ENCODE measurements at places on chromosomes 7 and 10.
A peak's percentile ranks its signal among the peaks of the same experiment; 100 is the strongest.

DNA sequence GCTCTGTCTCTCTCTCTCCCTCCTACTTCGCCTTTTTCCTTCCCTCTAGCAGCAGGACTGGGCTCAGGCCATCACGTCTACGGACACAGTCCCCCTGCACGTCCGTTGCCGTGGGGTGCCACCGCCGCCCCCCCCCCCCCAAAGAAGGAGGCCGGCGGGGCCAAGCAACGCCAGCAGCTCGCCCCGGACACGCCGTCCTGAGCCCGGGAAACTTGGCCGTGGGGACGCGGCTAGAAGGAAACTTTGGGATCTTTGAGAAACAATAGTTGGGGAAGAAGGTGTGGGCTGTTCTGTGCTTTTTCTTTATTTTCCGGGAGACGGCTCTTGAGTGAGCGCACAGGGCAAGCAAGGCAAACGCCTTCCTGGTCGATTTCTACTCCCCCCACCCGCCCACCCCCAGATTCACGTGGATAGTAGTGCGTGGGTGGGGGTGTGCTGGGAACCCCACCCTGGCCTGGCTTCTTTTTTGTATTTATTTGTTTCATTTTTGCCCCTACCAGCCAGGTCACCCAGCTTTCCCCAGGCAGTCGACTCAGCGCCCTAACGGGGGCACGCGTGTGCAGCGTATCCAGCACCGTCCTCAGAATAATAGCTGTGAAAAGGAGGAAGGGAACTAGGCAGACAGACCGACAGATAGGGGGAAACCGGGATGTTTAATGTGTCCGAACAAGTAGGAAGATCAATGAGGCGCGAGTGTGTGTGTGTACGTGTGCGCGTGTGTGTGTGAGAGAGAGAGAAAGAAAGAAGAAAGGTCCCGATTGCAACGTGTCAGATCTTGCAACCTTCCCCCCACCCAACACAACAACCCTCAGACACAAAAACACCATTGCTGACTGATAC is 1.4 kb downstream of the MXI1 start:
- DNase-seq, result peak; percentile 37

DNA sequence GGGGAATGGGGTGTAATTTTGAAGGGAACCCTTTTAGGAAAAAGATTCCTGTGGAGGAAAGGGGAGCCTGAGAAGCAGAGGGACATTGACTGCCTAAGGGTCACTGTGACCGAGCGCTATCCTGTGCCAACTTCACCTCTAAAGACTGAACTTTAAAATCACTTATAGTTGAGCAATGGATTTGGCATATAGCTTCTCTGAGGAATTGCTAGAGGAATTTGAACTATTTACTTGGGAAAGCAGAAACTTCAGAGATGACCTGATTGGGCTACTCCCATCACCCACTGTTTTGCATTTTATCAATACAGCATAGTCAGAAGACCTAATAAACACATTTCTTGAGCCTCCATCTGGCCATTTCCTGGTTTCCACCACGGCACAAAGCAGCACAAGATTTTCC is 23.7 kb upstream of the WNT16 start:
- no peak for DNase-seq

- no peak for DNase-seq
These were observed 327.0 kb downstream of the RNLS start for GRCh38 chr10:88256013-88256680.

DNA sequence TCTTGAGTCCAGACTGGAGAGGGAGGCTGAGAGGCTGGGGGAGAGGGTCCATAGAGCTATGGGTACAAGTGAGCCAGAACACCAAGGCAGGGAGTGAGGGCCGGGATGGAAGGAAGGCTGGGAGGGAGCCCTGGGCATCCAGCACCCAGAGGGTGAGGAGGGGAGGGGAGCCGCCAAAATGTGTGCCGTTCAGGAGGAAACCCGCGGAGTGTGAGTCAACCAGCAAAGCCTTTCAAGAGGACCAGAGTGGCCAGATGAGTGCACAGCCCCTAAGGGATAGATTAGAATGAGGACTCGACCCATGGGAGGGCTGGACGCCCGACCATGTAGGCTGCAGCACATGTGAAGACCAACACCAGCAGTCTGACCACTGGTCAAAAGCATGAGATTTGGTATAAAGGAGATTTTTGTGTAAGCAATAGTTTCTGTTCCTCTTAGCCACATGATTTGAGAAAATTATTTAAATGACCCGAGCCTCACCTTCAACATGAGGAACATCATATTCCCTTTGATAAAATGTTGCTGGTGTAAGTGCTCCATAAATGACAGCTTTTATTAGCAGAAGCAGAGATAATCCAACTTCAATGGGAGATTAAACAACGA is 179.7 kb upstream of the GRB10 start:
- no peak for DNase-seq

- no peak for DNase-seq
These were observed 20.0 kb downstream of the LRRC4 start for GRCh38 chr7:128011131-128011661.

GRCh38 chr7:158265743-158266080 is 321.9 kb downstream of the PTPRN2 start:
- DNase-seq, result no peak

- DNase-seq, result no peak
These were observed 91.2 kb downstream of the ZNF22 start for GRCh38 chr10:45091968-45092367.

DNA sequence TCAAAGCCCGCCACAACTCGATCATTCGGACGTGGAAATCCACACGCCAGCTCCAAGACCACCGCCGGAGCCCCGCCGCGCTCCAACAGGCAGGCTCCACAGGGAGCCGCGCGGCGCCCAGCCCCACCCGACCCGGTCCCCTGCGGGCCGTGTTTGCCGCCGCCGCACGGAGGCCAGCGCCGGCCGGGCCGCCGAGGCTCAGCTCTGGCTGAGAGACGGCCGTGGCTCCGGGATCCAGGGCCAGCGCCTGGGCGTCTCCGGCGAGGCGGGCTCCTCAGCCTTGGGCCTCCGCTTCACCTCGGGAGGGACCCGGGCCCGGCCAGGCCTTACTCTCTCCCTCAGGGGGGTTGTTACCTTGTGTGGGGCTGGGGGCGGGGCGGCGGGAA is 333 bp downstream of the SMNDC1 start:
- DNase-seq, result no peak

DNA sequence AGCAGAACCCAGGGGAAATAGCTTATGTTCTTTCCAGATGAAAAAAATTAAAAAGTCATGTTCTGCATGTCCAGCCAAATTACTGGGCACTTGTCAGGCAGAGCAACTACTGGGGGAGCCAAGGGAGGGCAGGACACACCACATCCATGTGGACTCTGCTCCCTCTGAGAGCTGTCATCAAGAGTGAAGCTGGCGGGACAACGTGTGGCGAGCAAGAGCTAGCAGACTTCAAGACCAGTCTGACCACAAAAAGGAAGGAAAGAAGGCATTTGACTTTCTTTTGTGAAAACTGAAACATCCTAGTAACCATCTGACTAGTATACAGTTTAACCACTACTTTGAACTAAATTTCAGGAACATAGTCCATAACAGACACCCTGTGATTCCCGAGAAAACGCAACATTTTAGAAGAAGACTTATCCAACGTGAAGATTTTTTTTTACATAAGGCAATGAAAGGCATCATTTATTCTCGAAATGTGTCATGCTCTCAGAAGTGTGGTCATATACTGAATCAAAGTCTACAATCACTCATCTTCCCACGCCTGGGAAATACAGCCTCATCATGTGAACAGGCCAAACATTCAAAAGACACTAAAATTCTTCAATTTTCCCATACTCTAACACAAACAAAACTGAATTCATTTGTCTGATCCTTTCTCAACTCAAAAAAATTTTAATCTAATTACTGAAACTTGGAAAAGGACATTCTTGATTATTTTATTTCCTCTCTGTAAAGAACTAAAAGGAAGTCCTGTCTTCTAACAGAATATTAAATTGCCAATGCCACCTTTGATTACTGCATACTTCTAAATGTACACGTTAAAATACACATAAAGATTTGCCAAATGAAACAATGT is 15.5 kb downstream of the CYTH3 start:
- DNase-seq, result no peak

DNA sequence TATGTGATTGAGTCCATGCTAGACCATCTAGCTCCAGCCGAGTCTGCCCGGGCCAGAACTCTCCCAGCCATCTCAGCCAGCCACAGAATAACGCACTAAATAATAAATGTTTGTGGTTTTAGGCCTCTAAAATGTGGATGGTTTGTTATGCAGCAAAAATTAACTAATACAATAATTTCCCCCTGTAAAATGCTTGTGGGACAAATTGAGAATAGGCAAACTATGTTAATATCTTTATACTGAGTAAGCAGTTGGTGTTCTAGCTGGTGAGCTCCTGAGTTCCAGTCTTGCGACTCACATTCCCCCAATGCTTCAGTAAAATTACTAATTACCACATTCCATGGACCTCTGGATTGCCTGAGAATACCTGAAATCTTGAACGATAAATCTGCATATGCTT is 316.8 kb upstream of the NFE2L3 start:
- DNase-seq, result no peak

GRCh38 chr10:108249940-108250339 is 1085.4 kb upstream of the SORCS1 start:
- DNase-seq, result no peak

DNA sequence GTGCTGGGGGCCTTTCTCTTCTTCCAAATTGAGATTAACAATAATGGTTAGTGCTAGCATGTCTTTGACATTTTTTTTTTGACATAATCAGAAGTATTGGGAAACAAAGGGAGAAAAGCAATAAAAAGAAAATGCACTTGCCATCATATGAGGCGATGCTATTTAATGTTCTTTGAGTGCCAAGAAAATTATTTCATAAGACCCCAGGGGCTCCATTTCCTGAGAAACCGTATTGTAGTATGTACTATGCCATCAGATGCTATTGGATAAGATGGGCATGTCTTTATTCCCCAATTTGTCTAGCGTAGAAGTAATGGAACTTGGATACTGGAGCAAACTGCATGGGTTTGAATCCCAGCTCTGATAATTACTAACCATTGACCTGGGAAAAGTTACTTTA is 408.9 kb downstream of the ADRA2A start:
- DNase-seq, result no peak

- DNase-seq, result no peak
These were observed 552.4 kb upstream of the KCND2 start for GRCh38 chr7:119720541-119720940.

Data from NCI-H1694 treated with DMSO at 0.1 percent for 48 hours (cell line).